ENCODE measurements at places on chromosomes 7 and 10.

DNA sequence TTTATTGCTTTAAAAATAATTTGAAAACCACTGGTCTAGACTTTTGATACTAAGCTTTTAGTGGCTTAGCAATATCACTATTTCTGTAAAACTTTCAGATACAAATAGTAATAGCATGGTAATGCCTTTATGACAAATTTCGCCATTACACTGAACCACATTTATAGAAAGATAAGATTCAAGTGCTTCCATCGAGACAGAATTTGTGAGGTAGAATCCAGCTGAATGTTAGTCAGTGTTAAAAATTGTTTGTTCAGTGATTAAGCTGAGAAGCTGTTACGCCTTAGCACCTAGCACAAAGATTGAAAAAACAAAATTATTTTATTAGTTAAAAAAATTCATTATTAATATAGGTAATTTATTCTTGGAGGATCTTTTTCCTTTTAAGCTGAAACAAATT is 36.5 kb downstream of the GNAT3 start:
- no peaks in the 10 kb centered on the region for H3K27me3 ChIP-seq
- H3K27ac ChIP-seq, result no peak overlapping the region
- peaks cover 40% of the 10 kb centered on the region for H3K4me1 ChIP-seq
- no peaks in the 10 kb centered on the region for H3K36me3 ChIP-seq
- H3K4me3 ChIP-seq, result no peak overlapping the region

- H3K4me1 ChIP-seq, result peaks cover 49% of the 10 kb centered on the region
- H3K27ac ChIP-seq, result no peak overlapping the region
- H3K4me3 ChIP-seq, result peak overlapping the region; percentile 9
- no peaks in the 10 kb centered on the region for H3K27me3 ChIP-seq
- no peak for DNase-seq
Observed at GRCh38 chr10:74586088-74586585, 240.3 kb upstream of the KAT6B start.

GRCh38 chr10:86944471-86944870 is 12.9 kb downstream of the MMRN2 start:
- DNase-seq, result no peak
- peaks cover 9% of the 10 kb centered on the region for H3K36me3 ChIP-seq
- no peak overlapping the region for H3K27ac ChIP-seq
- H3K27me3 ChIP-seq, result no peaks in the 10 kb centered on the region
- H3K4me1 ChIP-seq, result peaks cover 16% of the 10 kb centered on the region

GRCh38 chr7:126178865-126179264 is 1073.9 kb downstream of the GRM8 start:
- no peak overlapping the region for H3K27ac ChIP-seq
- no peak for DNase-seq
- no peak overlapping the region for H3K4me3 ChIP-seq
- no peaks in the 10 kb centered on the region for H3K36me3 ChIP-seq
- H3K27me3 ChIP-seq, result no peaks in the 10 kb centered on the region
- H3K4me1 ChIP-seq, result no peaks in the 10 kb centered on the region

GRCh38 chr7:70694434-70694970 is 437.4 kb upstream of the GALNT17 start:
- H3K27ac ChIP-seq, result peak overlapping the region; percentile 68
- peaks cover 20% of the 10 kb centered on the region for H3K4me1 ChIP-seq
- H3K27me3 ChIP-seq, result no peaks in the 10 kb centered on the region
- DNase-seq, result peak; percentile 46
- peak overlapping the region; percentile 88 for H3K4me3 ChIP-seq

- peaks cover 9% of the 10 kb centered on the region for H3K4me1 ChIP-seq
- H3K4me3 ChIP-seq, result peak overlapping the region; percentile 58
- no peak overlapping the region for H3K27ac ChIP-seq
- H3K36me3 ChIP-seq, result no peaks in the 10 kb centered on the region
- no peaks in the 10 kb centered on the region for H3K27me3 ChIP-seq
- DNase-seq, result peak; percentile 30
Observed at GRCh38 chr7:128032605-128033235, 1.5 kb upstream of the LRRC4 start.

- H3K27me3 ChIP-seq, result peaks cover 3% of the 10 kb centered on the region
- H3K27ac ChIP-seq, result peak overlapping the region; percentile 2
- no peaks in the 10 kb centered on the region for H3K36me3 ChIP-seq
Observed at GRCh38 chr7:22110227-22110839, 164.6 kb upstream of the CDCA7L start.

DNA sequence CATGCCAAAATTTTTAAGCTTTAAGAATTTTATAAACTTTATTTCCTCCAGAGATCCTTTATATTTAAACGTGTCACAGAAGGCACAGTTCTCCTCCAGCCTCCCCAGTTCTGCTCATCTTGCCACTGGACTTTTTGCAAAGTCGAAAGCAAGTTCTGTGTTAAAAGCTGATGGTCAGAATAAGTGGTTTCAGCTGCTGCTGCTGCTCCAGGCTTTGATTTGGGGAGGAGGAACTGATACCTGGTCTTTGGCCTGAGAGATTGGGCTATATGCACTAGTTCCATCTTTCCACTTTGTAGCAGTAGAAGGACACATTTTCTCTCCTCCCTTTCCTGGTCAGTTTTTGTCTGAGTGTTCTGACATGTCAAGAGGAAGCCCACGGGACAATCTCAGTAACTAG is 435.9 kb upstream of the PHF14 start:
- H3K27me3 ChIP-seq, result no peaks in the 10 kb centered on the region
- no peak for DNase-seq
- H3K36me3 ChIP-seq, result no peaks in the 10 kb centered on the region
- no peaks in the 10 kb centered on the region for H3K4me1 ChIP-seq
- no peak overlapping the region for H3K27ac ChIP-seq

- H3K36me3 ChIP-seq, result no peaks in the 10 kb centered on the region
- DNase-seq, result peak; percentile 44
- H3K27ac ChIP-seq, result peak overlapping the region; percentile 15
- no peaks in the 10 kb centered on the region for H3K27me3 ChIP-seq
Observed at GRCh38 chr10:72044417-72045041, 43.8 kb downstream of the SPOCK2 start.

- DNase-seq, result no peak
- no peaks in the 10 kb centered on the region for H3K27me3 ChIP-seq
- H3K4me1 ChIP-seq, result peaks cover 35% of the 10 kb centered on the region
- H3K4me3 ChIP-seq, result no peak overlapping the region
- H3K27ac ChIP-seq, result no peak overlapping the region
- peaks cover 10% of the 10 kb centered on the region for H3K36me3 ChIP-seq
Observed at GRCh38 chr7:129889133-129889844, 63.5 kb downstream of the UBE2H start.

DNA sequence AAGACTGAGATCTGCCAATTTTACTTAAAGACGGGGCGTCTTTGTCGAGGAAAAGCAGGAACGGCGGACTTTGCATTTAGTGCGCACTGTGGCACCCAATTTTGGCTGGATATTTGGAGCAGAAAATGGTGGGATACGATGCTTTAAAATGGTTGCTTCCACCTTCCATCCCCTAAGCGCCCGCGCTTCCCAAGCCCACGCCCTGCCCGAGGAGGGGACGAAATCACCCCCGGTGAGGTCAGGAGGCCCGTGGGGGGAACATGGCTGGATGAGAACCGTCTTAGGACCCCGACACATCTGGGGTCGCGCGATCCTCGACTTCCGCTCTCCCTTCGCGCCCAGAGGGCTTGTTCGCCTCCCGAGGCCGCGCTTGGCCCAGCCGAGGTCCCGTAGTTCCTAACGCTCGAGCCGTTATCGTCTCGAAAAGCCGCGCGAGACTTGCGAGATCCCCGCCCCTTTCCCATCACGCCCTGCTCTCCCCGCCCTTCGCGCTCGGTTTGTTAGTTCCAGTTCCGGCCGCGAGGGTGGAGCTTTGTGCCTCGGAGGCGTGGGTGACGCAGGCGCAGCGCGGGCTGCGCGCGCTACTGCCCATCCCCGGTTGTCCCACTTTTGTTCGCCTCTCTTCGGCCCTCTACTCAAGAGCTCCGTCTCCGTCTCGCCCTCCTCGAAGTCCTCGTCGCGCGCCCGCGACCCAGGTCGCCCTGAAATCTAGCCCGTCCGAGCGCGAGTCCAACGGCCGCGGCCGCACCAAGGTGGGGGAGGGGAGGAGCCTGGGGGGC is at the start of gene SRRT:
TSS of gene SRRT (plus strand) at position 527 of the 779 bp plus-strand sequence. CDS start 488 bp downstream, outside the sequence.
- H3K27ac ChIP-seq, result peak within 1 kb of the TSS; percentile 92
- peaks cover 48% of the 10 kb centered on the region for H3K4me1 ChIP-seq
- peak; percentile 99 for DNase-seq
- H3K27me3 ChIP-seq, result no peaks in the 10 kb centered on the region
- peak within 1 kb of the TSS; percentile 95 for H3K4me3 ChIP-seq
- no peaks in the 10 kb centered on the region for H3K36me3 ChIP-seq

GRCh38 chr7:12469568-12469967 is 65.9 kb upstream of the VWDE start:
- DNase-seq, result no peak
- no peaks in the 10 kb centered on the region for H3K4me1 ChIP-seq
- H3K27me3 ChIP-seq, result no peaks in the 10 kb centered on the region
- H3K4me3 ChIP-seq, result no peak overlapping the region

DNA sequence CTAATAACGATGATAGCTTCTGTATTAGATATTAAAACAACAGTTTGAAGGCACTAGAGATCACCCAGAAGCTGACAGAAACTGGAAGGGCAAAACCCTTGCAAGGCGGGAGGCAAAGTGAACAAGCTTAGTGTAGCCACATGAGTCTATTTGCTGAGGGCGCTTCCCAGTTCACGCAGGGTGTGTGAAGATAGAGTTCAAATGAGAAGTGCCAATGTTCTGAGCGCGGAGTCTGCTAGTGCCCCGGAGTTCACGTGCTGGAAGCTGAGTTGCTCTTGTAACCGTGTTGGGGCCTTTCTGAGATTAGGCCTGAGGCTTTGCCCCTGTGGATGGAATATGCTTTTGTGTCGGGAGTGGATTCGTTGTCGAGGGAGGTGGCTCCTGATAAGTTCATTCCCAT is 16.6 kb upstream of the GTPBP4 start:
- H3K4me3 ChIP-seq, result no peak overlapping the region
- no peaks in the 10 kb centered on the region for H3K36me3 ChIP-seq
- DNase-seq, result no peak
- H3K4me1 ChIP-seq, result peaks cover 13% of the 10 kb centered on the region

DNA sequence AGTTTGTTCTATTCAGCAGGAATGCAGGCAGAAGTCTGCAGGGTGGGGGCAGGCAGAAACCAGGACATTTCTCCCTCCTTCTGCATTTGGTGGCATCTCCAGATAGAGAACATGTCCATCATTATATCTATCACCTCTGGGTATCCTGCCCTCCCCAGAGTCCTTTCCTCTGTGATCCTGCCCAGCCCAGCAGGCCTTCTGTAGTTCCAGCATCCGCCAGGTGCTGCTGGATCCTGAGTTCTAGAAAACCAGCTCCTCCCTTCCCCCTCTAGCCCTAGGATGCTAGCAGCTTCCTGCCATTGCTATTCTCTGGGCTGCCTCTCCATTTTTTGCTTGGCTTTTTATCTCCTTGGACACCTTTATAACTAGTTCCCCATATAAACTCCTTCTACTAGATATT is 180.3 kb downstream of the KCNMA1 start:
- H3K27me3 ChIP-seq, result no peaks in the 10 kb centered on the region
- DNase-seq, result no peak
- H3K4me3 ChIP-seq, result no peak overlapping the region
- H3K36me3 ChIP-seq, result no peaks in the 10 kb centered on the region

- DNase-seq, result no peak
- peak overlapping the region; percentile 46 for H3K4me3 ChIP-seq
- H3K27me3 ChIP-seq, result peaks cover 34% of the 10 kb centered on the region
- no peaks in the 10 kb centered on the region for H3K36me3 ChIP-seq
Observed at GRCh38 chr7:76281006-76281705, 21.3 kb upstream of the HSPB1 start.

GRCh38 chr10:119541459-119542356 is 811 bp downstream of the RGS10 start:
- H3K27me3 ChIP-seq, result peaks cover 5% of the 10 kb centered on the region
- H3K4me3 ChIP-seq, result peak overlapping the region; percentile 50
- H3K36me3 ChIP-seq, result no peaks in the 10 kb centered on the region
- peak overlapping the region; percentile 34 for H3K27ac ChIP-seq
- H3K4me1 ChIP-seq, result no peaks in the 10 kb centered on the region

GRCh38 chr7:142908921-142909890 is 23.7 kb upstream of the TRPV6 start:
- H3K27ac ChIP-seq, result no peak overlapping the region
- H3K27me3 ChIP-seq, result no peaks in the 10 kb centered on the region
- H3K36me3 ChIP-seq, result no peaks in the 10 kb centered on the region
- H3K4me3 ChIP-seq, result no peak overlapping the region
- no peak for DNase-seq
- H3K4me1 ChIP-seq, result no peaks in the 10 kb centered on the region

- peak overlapping the region; percentile 66 for H3K4me3 ChIP-seq
- no peak for DNase-seq
- no peaks in the 10 kb centered on the region for H3K27me3 ChIP-seq
- H3K4me1 ChIP-seq, result peaks cover 53% of the 10 kb centered on the region
Observed at GRCh38 chr7:39952374-39952773, 2.3 kb downstream of the CDK13 start.

DNA sequence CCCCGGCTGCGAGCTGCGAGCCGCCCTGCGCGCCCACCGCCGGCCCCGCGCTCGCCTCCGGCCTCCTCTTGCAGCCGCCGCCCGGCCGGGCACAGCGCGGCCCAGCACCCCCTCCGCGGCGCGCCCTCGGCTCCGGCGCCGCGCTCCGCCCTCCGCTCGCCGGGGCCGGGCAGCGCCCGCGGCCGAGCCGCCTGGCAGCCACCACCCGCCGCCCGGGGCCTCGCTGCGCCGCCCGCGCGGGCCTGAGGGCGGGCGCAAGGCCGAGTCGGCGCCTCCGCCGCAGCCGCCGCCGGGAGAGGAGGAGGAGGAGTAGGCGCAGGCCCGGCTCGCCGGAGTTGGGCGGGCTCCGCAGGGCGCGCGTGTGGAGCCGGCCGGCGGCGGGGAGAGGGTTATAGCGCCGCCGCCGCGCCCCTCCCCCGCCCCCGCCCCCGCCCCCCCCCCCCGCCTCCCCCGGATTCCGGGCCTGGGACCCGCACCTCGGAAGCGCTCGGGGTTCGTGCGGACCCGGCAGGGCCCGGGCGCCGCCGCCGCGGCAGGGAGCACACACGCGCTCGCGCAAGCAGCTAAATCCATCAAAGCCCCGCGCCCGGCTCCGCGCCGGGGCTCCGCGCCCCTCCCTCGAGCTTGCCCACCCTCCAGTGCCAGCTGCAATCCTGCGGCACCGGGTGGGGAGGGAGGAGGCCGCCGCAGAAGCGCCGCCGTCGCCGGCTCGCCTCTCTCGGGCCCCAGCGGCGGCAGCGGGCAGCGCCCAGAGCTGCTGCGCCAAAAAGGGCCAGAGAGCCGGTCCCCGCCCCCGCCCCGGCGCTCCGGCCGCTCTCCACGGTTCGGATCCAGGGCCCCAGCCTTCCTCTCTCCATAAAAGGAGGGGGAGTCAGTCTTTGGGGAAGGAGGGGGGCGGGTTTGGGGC is at the start of gene PDGFA:
TSS of gene PDGFA (minus strand) at position 363 of the 907 bp plus-strand sequence. CDS start 845 bp downstream, outside the sequence.
- peak; percentile 74 for DNase-seq
- no peaks in the 10 kb centered on the region for H3K27me3 ChIP-seq

DNA sequence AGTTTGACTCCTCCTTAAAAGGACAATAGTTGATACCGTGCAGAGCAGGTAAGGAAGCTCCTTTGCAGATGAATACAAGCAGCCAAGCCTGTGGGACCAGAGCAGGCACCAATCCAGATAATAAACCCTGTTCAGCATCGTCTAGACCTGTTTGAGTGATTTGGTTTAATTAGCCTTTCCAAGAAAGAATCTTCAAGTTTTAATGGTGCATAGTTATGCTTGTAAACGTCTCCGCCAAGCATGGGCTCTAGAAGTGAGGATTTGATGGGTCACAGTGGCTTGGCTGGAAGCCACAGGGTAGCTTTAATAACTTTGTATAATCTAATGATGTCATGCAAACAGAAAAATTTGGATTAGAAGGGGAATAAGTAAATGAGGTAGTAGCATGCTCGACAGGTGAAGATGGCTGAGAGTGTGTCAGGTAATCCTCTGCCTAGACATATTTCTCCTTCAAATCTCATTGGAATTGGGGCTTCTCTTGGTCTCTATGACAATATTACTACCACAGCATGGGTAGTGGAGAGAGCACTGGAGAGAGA is 188.4 kb downstream of the DYNC1I1 start:
- H3K36me3 ChIP-seq, result no peaks in the 10 kb centered on the region
- H3K27me3 ChIP-seq, result no peaks in the 10 kb centered on the region
- no peaks in the 10 kb centered on the region for H3K4me1 ChIP-seq
- H3K27ac ChIP-seq, result no peak overlapping the region
- no peak for DNase-seq
- H3K4me3 ChIP-seq, result no peak overlapping the region

Measured in heart left ventricle (tissue), 16 donors.